ENCODE measurements at places on chromosomes 7 and 10.

DNA sequence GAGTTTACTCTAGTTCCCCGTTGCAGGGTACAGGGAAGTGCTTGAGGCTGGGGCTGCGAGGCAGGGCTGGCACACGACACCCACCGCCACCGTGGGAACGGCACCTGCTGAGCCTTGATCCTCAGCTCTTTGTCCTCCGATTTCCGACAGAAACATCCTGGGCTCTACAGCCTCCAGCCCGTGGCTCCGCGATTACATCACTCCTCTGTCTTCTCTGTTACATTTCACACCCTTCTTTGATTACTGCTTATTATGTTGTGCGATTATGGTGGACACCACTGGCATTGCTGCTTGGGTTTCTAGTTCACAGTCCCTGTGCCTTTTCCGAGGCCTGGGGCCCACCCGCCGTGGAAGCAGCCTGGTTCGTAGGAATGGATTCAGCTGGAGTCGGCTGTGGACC, 26.9 kb downstream of the FKBP6 start:
- H3K36me3 ChIP-seq = no peaks in the 10 kb centered on the region
- no peak overlapping the region for H3K4me3 ChIP-seq
- no peaks in the 10 kb centered on the region for H3K27me3 ChIP-seq
- no peak for DNase-seq

GRCh38 chr10:85459906-85460305, 906.7 kb downstream of the GRID1 start:
- H3K27me3 ChIP-seq = no peaks in the 10 kb centered on the region
- H3K36me3 ChIP-seq = no peaks in the 10 kb centered on the region
- no peak overlapping the region for H3K27ac ChIP-seq
- no peak overlapping the region for H3K4me3 ChIP-seq
- no peaks in the 10 kb centered on the region for H3K4me1 ChIP-seq

GRCh38 chr10:13956826-13957225, 370.1 kb downstream of the PRPF18 start:
- DNase-seq = peak; percentile 66
- H3K27ac ChIP-seq = peak overlapping the region; percentile 34
- H3K4me1 ChIP-seq = peaks cover 6% of the 10 kb centered on the region
- H3K27me3 ChIP-seq = no peaks in the 10 kb centered on the region
- no peaks in the 10 kb centered on the region for H3K36me3 ChIP-seq
- no peak overlapping the region for H3K4me3 ChIP-seq

DNA sequence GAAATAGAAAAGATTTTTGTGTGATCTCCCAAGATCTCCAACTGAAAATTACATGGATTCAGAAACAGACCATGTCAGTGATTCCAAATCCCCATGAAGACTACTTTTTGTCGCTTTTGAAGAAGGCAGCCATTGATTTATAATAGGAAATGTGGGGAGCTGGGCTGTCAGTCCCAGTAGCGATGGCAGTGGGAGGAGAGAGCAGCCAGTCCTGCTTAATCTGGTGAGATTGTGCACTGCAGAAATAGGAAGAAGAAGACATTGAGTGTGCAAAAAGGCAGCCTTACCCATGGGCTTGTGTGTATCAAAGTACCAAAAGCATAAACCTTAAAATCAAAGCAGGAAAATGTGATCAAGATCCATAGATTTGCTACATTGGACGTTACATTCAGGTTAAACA, 4.8 kb downstream of the ADRB1 start:
- H3K36me3 ChIP-seq = no peaks in the 10 kb centered on the region
- no peak for DNase-seq
- peaks cover 12% of the 10 kb centered on the region for H3K27me3 ChIP-seq
- no peak overlapping the region for H3K27ac ChIP-seq
- H3K4me3 ChIP-seq = peak overlapping the region; percentile 55

- H3K27me3 ChIP-seq = no peaks in the 10 kb centered on the region
- DNase-seq = peak; percentile 87
- peaks cover 20% of the 10 kb centered on the region for H3K36me3 ChIP-seq
- peak overlapping the region; percentile 94 for H3K27ac ChIP-seq
- H3K4me3 ChIP-seq = peak overlapping the region; percentile 95
These were observed 1.1 kb downstream of the DDIT4 start for GRCh38 chr10:72274730-72275350.

DNA sequence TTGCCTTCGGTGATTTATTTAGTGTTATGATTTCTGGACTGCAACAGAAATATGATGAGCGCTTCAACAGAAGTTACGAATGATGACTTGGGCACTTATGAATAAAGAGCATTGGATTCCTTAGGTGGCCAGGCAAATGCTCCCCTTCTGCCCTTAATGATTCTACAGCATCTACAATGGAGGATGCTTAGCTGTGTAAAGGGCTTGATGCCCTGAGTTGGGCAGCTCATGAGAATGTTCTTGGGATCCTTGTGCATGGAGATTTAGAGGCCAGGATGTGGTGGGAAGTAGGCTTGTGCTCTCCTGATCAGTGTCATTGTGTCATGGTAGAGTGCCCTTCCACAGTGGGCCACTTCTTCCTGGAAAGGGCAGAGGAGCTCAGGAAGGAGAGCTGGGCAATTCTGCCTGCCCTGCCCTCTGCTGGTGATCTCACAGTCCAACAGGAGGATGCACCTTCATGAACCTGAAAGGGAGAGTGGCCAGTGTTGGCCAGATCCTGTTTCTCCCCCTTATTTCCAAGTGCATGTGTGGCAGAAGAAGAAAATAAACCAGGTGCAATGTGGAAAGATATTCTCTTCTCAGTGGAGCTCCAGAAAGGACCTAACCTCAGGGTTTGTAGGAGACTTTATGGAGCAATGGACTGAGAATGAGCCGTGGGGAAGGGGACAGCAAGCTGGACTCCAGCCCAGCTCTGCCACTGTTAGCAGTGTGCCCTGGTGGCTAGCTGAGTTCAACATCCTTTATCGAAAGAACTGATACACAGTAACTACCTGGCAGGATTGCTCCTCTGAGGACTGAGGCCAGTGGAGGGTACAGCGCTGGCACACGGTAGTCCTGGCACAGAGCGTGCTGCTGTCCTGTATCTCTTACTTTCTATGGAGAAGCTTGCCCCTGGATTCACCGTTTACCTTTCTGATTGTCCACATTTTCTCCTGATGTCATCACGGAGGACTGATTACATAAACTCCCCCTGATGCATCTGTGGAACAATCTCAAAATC, 182.9 kb downstream of the BMPER start:
- no peaks in the 10 kb centered on the region for H3K36me3 ChIP-seq
- H3K4me3 ChIP-seq = no peak overlapping the region
- no peak for DNase-seq
- no peaks in the 10 kb centered on the region for H3K27me3 ChIP-seq
- H3K27ac ChIP-seq = no peak overlapping the region
- H3K4me1 ChIP-seq = no peaks in the 10 kb centered on the region

DNA sequence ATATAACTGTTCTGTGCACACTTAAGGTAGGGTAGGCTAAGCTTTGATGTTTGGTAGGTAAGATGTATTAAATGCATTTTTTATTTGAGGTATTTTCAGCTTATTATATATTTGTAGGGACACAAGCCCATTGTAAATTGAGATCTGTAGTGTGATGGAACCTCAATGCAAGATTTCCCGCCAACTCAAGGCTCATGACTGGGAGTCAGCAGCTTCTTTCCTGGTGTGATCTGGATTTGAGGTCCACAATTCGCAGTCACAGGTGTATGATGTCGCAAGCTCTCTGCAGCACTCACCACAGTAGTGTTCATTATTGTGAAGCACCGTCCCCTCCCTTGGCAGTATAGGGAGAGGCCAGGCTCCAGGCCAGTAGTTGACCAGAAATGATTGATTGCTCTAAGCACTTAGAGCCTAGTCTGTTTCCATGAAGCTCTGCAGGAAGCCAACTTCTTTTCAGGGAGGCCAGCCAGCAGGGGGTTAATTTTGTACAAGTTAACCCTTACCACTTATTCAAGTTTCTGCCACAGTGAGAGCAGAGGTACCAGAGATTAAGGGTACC, 54.9 kb downstream of the SEM1 start:
- H3K4me1 ChIP-seq = no peaks in the 10 kb centered on the region
- H3K4me3 ChIP-seq = no peak overlapping the region
- DNase-seq = no peak
- no peak overlapping the region for H3K27ac ChIP-seq
- no peaks in the 10 kb centered on the region for H3K36me3 ChIP-seq

- no peak overlapping the region for H3K4me3 ChIP-seq
- no peaks in the 10 kb centered on the region for H3K36me3 ChIP-seq
- DNase-seq = no peak
- H3K27ac ChIP-seq = no peak overlapping the region
These were observed 500.6 kb upstream of the FOXK1 start for GRCh38 chr7:4181446-4181845.

- peak overlapping the region; percentile 88 for H3K27ac ChIP-seq
- H3K4me1 ChIP-seq = peaks cover 56% of the 10 kb centered on the region
- no peak for DNase-seq
- peaks cover 18% of the 10 kb centered on the region for H3K36me3 ChIP-seq
- no peaks in the 10 kb centered on the region for H3K27me3 ChIP-seq
These were observed 1.8 kb downstream of the FRAT2 start for GRCh38 chr10:97332591-97333350.

- H3K4me1 ChIP-seq = no peaks in the 10 kb centered on the region
- no peak overlapping the region for H3K27ac ChIP-seq
- no peaks in the 10 kb centered on the region for H3K36me3 ChIP-seq
- no peak for DNase-seq
These were observed 149.3 kb upstream of the IMMP2L start for GRCh38 chr7:111711426-111712065.

DNA sequence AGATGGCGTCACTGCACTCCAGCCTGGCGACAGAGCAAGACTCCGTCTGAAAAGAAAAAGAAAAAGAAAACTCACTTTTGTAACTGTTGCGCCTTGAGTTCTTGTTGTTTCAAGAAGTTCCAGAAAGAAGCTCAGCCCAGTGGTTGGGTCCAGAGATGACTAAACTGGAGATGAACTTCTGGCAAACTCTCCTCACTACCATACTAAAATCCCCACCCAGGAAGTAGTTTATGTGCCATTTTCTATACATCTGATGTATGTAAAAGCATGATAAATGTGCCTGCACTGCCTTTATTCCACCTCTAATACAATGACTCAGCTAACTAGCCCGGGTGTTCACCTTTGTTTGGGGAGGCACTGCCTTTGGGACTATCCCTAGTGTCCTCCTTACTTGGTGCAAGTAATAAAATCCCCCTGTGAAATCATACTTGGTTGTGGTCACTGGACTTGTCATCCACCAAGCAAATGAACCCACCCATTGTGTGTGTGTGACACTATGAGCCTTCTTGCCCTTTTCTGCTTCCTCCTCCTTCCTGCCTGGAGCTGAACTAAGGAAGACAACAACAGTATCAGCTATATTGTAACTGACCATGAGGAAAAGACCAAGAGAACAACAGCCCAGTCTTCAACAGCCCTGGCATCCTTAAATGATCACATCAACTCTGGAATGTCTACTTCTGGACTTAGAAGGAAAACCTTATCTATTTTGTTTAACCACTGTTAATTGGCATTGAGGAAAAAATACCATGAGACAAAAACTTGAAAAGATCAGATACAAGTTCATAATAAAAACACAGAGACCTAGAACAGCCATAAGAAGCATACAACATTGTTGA, 33.6 kb downstream of the JMJD1C start:
- H3K36me3 ChIP-seq = no peaks in the 10 kb centered on the region
- H3K27me3 ChIP-seq = no peaks in the 10 kb centered on the region
- peaks cover 36% of the 10 kb centered on the region for H3K4me1 ChIP-seq
- H3K27ac ChIP-seq = no peak overlapping the region
- DNase-seq = no peak

DNA sequence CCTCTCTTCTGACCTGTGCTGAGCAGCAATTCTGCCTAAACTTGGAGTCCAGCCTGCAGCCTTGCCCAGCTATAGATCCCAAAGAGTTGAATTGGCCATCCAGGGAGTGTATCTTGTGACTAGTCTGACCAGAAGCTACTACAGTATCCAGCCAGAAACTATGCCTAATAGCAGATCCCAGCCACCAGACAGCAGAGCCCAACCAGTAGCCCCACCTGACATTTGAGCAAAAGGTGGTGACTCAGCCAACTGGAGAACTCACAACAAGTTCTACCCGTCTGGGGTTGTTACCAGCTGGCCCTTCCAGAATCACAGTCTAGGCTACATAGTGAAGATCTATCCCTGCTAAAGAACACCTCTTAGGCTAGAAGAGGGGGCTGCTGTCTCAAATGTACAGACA, 315.0 kb downstream of the CRPPA start:
- H3K27ac ChIP-seq = no peak overlapping the region
- no peak overlapping the region for H3K4me3 ChIP-seq
- H3K36me3 ChIP-seq = no peaks in the 10 kb centered on the region
- no peaks in the 10 kb centered on the region for H3K4me1 ChIP-seq

GRCh38 chr7:31857172-31857571, 170.2 kb downstream of the PPP1R17 start:
- H3K27me3 ChIP-seq = no peaks in the 10 kb centered on the region
- H3K4me1 ChIP-seq = no peaks in the 10 kb centered on the region
- no peaks in the 10 kb centered on the region for H3K36me3 ChIP-seq
- no peak overlapping the region for H3K27ac ChIP-seq

DNA sequence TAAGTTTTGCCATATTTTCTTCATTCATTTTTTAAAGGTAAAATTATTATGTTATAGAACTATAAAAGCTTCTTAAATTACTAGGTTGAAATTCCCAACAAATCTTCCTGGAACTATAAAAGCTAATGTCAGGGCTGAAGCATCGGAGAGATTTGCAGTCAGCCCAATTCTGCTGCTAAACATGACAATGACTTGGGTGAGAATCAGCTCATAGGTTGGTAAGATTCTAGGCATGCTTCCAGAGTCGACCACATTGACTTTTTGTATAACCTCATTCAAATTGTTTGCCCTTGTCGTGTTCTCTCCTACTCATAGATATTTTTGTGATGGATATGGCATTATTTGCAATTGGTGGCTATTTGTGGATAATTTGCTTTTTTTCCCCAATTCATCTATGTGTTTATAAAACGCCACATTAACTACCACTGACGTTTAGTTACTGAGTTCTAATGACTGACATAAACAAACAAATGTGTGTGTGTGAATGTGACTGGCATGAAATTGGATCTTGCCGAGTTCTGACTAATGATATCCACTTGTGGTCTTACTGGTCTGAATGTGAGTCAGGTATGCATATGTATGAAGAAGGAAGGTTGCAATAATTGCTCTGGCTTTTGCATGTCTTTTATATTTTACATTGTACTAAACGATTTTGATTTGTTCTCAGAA, 579.8 kb downstream of the PARD3 start:
- no peaks in the 10 kb centered on the region for H3K4me1 ChIP-seq
- no peak overlapping the region for H3K4me3 ChIP-seq
- H3K27me3 ChIP-seq = no peaks in the 10 kb centered on the region
- H3K27ac ChIP-seq = no peak overlapping the region
- H3K36me3 ChIP-seq = no peaks in the 10 kb centered on the region
